AG04450 (cell line): ENCODE measurements at places on chromosomes 11 and 22. TPM values are rescaled to one million over a fixed set of nuclear protein-coding genes. Genes with fewer than 3 reads are reported as not detected.
A peak's percentile ranks its signal among the peaks of the same experiment; 100 is the strongest.

Gene TMEM121B
- 0.05 and 0.06 TPM in 2 replicates for polyA plus RNA-seq

GRCh38 chr11:83044958-83045712 lies 26.6 kb downstream of the RAB30 start:
- peak; percentile 64 for DNase-seq

Gene NUCB2
- 183 and 275 TPM in 2 replicates for polyA plus RNA-seq

DNA sequence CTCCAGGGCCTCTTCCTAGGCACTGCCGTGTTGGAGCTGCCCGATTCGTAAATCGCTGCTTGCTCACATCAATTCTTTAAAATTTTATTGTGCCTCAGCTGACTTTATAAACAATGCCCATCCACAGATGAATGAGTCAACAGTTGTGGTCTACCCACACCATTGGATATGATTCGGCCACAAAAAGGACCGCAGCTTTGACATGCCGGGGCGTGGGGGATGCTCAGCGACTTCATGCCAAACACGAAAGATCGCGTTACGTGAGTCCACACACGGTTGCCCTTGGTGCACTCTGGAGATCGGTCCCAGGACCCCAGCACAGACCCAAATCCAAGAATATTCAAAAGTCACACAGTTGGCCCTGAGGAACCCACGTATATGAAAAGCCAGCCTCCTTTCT lies 195.7 kb downstream of the CTTN start:
- DNase-seq: no peak

Gene LGALS12
- polyA plus RNA-seq: not detected in 2 replicates

GRCh38 chr11:19244084-19244483 lies 3.3 kb upstream of the E2F8 start:
- no peak for DNase-seq

GRCh38 chr11:63907808-63908530 lies 9.0 kb downstream of the RCOR2 start:
- no peak for DNase-seq

DNA sequence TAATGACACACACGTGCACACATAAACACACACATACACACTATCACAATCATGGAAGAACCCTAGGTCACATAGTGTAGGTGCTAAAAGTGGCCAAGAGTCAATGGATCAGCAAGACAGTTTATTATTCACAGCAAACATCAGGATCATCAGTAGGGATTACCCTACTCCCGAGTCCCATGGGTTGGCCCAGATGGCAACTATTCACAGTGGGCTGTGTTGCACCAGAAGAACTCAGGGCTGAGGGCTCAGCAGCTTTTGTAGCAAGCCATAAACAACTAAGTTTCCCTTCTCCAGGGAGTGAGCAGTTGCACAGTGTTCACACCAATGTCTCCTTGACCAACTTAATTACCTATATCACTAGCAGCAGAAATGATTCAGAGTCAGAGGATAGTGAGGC lies 20.8 kb downstream of the PRDM11 start:
- DNase-seq: no peak

- DNase-seq: no peak
Measured at GRCh38 chr22:50445880-50446707, 28.7 kb downstream of the SBF1 start.

GRCh38 chr22:39966470-39966869 lies 6.3 kb downstream of the TMA7B start:
- no peak for DNase-seq

Gene KCNQ1
- polyA plus RNA-seq: not detected in 2 replicates

- no peak for DNase-seq
Measured at GRCh38 chr22:20062766-20063083, 17.3 kb upstream of the DGCR8 start.

GRCh38 chr22:40081662-40082061 lies 86.9 kb downstream of the FAM83F start:
- no peak for DNase-seq

Gene OR52N4
- polyA plus RNA-seq: not detected in 2 replicates

DNA sequence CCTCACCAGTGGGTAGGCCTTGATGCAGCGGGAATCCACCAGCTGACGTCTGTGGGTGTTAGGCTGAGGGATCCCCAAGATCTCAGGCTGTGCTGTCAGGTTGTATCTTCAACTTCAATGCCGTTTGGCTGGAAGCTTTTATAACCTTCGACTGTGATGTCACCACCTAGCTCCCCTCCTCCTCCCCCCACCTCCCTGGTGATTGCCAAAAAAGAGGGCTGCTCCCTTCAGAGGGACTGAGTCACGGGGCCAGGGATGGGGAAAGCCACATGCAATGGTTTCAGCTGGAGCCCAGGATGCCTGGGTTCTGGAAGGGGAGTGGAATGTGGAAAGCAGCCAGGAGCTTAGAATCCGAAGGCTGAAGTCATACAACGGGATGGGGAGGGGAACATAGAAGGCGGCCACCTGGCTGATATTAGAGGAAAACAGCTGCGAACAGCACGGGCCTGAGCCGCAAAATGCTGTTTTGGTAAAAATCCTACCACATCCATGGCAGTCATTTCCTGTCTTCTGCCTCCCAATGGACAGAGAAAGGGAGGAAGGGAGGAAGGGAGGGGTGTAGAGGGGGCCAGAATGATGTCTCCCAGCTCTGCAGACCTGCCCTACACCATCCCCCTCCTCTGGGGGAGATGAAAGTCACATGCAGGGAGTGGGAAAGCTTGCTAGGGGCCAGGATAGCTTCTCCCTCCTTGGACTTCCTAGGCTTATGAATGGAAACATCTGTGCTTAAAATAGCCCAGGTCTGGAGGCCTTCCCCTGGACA lies at the start of gene LRRN4CL:
TSS of gene LRRN4CL (minus strand) at position 110 of the 763 bp plus-strand sequence. CDS start 1,022 bp downstream, outside the sequence.
- peak; percentile 85 for DNase-seq

DNA sequence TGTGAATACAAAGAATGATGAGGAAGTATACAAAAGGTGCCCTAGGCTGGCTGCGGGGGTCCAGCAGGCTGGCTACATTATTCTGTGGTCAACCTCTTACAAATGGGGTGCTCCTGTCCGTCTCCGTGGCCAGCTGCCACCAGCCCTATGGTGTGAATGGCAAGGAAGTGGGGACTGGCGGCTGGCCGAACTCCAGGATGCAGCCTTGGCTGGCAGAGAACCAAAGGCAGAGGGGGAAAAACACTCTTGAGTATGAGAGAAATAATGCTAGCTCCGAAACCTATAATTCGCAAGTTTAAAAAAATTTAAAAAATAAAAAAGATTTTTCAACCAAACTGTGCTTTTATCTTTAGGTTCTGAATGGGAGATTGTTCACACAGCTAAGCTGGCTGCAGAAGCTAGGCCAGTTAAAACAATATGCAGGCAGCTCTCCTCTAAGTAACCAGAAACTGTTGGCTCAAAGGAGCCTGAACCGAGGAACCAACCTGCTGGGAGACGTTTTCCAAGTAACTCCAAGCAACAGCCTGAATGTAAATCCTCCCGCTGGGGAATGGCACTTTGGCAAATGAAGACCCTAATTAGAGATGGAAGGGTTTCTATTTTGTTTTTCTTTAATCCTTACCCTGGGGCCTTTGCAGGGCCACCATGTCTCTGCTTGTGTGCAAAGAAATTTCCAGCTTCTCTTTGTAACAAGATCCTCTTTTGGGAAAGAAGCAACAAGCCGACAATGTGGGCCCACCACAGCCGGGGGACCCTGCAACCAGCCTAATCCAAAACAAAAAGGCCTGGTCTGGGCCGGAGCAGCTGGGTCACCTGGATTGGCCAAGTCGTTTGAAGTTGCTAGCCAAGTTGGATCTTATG lies 50.2 kb downstream of the C22orf31 start:
- no peak for DNase-seq

Gene LRP5
- polyA plus RNA-seq: 4.9 and 8.0 TPM in 2 replicates

DNA sequence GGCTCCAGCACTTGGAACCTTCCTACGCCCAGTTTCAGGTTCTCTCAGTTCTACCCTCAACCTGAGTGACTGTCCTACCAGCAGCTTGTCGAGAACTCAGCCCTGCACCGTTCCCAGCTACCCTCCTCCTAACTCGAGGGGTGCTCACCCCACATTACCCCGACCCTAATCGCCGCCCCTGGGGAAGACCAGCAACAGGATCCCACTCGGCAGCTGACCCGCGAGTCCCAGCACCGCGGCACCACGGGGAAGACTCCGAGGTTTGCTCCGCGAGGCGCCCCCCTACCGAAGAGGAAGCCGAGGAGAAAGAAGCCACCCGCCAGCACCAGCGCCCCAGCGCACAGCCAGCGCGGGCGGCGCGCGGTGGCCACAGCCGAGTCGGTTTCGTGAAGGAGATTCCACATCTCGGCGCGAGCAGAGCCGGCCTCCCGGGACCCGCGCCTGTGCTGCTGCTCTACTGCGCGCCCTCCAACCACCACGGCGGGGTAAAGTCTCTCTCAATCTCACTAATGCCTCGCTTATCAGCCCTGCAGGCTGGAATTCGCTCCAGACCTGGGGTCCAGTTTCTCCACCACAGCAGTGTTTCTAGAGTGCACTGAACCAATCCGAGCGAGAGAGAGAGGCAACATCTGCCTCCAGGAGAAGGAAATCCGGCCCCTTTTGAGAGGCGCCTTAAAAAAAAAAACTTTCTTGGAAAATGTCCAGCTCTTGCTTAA lies at the start of gene FOLH1:
TSS of gene FOLH1 (minus strand) at position 597 of the 716 bp plus-strand sequence. CDS start at position 404, 193 bp downstream.
- no peak for DNase-seq

- DNase-seq: no peak
Measured at GRCh38 chr11:17405232-17406005, 17.0 kb upstream of the KCNJ11 start.

Gene CLP1
- polyA plus RNA-seq: 17.7 and 18.0 TPM in 2 replicates

GRCh38 chr11:68039526-68040086 lies 781 bp downstream of the TCIRG1 start:
- DNase-seq: no peak

- peak; percentile 0 for DNase-seq
Measured at GRCh38 chr11:56783448-56784041, 35.0 kb upstream of the OR9G4 start.

- DNase-seq: no peak
Measured at GRCh38 chr22:43310798-43311197, 32.4 kb downstream of the SCUBE1 start.

Gene COX8A
- polyA plus RNA-seq: 200 and 346 TPM in 2 replicates

DNA sequence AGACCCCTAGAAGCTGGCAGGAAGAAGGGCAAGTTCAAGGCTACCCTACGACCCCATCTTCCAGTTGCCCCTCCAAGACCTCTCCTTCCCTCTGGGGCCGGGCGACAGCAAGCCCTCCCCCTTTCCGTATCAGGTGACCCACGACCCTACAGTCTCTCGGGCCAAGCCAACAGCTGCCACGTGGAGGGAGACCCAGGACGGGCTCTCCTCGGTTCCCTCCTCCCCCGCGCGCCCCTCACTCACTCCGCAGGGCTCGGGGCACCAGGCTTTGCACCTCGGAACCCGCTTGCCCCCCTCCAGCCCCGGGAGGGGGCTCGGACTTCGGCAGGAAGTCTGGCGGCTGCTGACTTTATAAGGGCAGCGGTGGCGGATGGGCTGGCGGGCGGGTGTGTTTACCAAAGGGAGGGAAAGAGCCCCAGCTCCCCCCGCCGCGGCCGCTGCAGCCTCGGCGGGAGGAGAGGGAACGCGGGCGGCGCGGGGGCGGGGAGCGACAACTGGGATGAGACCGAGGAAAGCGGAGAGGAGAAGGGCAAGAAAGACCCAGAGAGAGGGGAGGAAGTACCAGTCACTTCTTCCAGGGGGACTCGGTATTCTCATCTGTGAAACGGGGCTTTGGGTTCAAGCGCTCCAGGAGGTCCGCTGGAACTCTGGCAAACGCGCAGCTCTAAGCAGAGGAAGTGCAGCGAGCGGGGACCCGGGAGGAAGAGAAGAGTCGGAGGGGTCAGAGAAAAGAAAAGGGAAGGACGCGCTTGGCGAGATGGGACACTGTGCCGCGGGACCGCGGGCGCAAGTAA lies 767 bp downstream of the SLC43A1 start:
- no peak for DNase-seq

Gene UPK3A
- not detected in 2 replicates for polyA plus RNA-seq

DNA sequence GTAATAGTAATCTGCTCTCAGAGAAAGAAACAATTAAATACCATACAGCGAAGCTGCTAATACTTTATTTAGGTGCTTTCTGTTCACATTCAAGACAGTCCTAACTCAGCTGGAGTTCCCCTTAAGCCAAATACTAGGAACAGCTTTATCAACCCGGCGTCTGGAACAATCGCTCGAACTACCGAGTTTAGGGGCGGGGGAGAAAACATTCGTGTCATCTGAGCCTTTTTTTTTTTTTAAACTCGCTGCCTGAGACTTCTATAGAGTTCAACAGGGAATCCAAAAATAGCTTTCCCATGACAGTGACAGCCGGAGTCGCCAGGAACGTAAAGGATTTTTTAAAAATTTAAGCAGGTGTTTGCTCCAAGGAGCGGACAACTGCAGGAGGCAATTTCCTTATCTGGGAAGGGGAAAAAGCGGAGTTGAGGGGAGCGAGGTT lies 852 bp downstream of the TRAF6 start:
- no peak for DNase-seq
